ENCODE measurements at places on chromosomes 11 and 22.
A peak's percentile ranks its signal among the peaks of the same experiment; 100 is the strongest.

DNA sequence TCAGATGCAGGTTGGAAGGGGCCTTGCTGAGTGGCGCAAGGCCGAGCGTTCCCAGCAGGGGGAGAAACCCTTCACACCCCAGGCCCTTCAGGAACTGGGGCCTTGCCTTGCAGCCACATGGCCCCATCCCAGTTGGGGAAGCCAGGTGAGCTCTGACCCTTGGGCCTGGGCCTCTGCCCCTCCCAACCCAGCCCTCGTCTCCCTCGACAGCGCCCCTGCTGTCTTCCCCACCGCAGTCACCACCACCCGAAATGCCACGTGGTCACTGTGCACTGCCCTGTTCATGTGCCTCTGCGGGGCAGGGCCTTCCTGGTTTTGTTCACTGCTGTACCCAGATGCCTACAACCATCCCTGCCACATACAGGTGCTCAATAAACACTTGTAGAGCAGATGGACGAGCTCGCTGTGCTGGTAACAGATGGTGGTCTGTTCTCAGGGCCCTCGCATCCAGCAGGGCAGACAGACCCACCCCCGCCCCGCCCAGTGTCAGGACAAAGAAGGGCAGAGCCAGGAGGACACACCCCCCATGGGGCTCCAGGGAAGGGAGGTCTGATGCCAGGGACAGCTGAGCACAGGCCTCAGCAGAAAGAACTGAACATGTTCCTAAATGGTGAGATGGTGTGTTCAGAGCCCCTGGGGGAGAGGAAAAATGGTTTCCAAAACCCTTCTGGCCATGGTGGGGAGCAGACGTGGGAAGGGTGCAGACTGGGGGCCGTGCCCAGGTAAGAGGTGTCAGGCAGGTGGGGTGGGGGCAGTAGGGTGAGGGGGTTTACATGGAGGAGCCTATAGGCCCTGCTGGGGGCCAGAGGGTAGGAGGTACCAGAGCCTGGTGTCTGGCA is 3.7 kb downstream of the POLR2L start:
- DNase-seq = no peak

GRCh38 chr22:35305525-35306070 is 5.9 kb downstream of the TOM1 start:
- no peak for DNase-seq

DNA sequence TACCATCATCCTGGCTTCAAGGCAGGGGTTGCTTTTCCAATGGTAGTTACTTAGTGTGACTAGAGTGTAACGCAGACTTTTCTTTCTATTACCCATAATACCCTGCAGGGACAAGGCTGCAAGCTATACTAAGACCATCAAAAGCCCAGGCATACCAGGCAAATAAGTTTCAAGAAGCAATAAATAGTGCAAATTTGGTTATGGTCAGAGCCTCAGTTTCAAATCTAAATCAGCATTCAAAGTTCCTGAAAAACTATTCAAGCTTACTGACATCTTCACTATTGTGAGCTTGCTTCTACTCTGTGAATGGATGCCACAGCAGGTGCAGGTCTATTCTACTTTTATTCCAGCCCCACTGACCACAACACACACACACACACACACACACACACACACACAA is 2.5 kb upstream of the HBB start:
- DNase-seq = no peak

GRCh38 chr11:46295312-46296058 is 18.0 kb downstream of the CREB3L1 start:
- peak; percentile 57 for DNase-seq

GRCh38 chr11:73404048-73404447 is 27.8 kb downstream of the RELT start:
- no peak for DNase-seq

DNA sequence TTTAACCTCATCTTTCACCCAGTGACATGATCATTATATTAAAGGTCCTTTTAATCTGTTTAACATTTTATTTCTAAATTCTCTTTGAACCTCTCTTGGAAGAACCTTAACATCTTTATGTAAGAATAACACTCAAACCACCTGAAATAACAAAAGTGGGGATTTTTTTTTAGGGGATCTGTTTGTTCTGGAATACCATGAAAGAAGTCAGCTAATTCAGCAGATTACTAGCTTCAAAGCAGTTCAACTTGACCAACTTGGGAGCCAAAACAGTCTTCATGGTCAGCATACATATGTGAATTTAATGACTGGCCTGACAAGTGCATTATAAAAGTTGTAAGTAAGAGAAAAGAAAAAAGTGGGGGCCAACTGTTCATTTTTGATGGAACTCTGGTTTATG is 52.3 kb downstream of the CCDC34 start:
- DNase-seq = no peak

DNA sequence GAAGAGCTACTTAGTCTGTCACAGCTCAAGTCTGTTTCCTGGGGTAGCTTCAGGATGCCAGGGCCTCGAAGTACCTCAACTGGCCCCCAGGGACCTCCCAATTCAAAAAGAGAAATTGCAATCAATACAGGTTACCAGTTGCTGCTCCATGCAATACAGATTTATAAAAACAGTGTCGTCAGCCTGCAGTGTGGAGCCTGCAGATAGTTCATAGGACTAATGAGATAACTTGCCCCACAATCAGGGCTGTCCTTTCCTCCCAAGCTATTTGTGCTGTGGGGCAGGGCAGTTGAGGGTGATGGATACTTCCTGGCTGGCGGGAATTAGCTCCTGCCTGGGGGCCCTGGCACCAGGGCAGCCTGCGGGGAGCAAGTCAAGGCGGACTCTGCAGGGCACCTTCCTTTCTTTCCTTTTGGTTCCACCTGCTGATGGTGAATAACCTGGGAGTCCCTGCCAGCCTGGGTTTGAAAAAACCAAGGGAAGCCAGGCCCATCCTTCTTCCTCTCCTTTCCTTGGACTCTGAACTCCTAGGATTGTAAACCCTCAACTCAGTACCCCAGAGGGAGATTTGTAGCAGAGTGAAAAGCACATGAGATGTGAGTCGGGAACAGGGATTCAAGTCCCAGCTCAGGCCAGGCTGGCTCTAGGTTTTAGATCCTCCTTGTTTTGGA is 216.6 kb downstream of the CEP164 start:
- no peak for DNase-seq

DNA sequence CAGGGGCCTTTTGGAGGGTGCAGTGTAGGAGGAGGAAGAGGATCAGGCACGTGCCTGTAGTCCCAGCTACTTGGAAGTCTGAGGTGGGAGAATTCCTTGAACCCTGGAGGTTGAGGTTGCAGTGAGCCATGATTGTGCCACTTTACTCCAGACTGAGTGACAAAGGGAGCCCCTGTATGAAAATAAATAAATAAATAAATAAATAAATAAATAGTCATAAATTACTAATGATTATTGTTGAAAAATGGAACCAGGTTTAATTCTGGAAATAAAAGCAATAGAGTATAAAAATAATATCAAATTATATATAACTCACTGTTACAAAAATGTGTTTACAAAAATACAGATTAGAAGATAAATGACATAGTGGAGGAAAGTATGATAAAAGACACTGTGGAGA is 37.9 kb downstream of the GRIA4 start:
- DNase-seq = no peak

GRCh38 chr11:27696961-27697360 is 3.3 kb downstream of the BDNF start:
- DNase-seq = no peak

- no peak for DNase-seq
Observed at GRCh38 chr22:49755631-49756001, 72.1 kb downstream of the BRD1 start.

DNA sequence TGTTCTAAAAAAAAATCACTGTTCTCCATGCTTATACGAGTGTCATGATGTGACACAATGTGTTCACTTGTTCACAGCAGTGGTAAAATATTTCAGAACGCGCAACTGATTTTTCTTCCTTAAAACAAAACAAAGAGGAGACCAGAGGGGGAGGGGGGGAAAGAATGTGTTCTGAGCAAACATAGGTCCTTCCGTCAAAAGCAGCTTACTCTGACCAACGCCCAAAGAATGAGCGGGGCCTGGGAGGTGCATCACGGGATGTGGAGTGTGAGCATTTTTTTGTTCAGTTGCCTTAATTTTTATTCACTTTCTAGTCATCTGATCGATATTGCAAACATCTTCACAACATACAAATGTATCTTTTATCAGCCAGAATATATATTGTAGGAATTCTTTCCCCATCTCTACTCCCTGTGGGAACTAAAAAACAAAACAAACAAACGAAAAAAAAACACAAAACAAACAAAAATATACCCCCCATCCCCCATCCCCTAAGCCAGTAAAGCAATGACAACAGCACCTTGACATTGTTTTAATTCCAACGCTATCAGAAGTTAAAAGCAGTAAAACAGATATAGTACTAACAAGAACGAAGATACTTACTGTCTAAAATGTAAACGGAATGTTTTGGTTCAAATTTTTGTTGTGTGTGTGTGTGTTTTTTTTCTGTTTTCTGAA is 43.3 kb downstream of the BDNF start:
- no peak for DNase-seq

GRCh38 chr11:117925198-117925925 is 3.8 kb downstream of the TMPRSS13 start:
- DNase-seq = no peak

DNA sequence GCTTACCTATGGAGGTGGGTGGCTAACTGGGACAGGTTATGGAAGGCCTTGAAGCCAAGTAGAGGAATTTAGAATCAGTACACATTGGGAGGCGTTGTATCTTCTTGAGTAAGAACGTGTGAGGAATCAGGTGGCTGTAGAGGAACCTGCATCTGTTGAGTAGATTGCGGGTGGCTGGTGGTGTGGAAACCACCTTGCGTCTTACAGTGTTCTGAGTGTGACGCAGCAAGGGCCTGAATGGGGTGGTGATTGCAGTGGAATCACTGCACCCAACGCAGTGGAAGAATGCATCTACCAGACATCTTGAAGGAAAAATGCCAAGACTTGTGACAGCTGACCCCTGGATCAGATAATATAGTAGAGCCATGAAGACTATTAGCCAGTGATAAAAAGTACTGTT is 110.8 kb upstream of the NNMT start:
- no peak for DNase-seq

DNA sequence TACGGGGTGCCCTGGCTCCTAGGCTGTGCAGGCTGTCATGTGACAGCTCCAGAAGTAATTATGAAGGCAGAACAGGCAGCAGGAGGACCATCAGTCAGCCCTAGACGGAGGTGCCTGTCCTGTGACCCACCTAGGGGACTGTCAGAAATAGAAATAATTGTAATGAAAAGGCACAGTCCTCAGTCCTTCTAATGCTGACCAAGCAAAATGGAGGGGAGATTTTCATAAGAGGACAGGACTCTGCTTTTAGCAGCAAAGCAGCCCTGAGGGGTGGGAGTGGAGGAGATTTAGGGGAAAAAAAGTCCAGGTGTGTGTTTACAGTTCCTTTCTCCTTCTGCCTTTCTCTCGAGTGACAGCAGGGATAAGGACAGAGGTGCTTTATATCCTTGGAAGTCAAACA is 108.3 kb upstream of the KIRREL3 start:
- DNase-seq = no peak

- no peak for DNase-seq
Observed at GRCh38 chr11:47388697-47389576, 10.6 kb upstream of the SPI1 start.
